ENCODE measurements at places on chromosomes 12 and 14.

DNA sequence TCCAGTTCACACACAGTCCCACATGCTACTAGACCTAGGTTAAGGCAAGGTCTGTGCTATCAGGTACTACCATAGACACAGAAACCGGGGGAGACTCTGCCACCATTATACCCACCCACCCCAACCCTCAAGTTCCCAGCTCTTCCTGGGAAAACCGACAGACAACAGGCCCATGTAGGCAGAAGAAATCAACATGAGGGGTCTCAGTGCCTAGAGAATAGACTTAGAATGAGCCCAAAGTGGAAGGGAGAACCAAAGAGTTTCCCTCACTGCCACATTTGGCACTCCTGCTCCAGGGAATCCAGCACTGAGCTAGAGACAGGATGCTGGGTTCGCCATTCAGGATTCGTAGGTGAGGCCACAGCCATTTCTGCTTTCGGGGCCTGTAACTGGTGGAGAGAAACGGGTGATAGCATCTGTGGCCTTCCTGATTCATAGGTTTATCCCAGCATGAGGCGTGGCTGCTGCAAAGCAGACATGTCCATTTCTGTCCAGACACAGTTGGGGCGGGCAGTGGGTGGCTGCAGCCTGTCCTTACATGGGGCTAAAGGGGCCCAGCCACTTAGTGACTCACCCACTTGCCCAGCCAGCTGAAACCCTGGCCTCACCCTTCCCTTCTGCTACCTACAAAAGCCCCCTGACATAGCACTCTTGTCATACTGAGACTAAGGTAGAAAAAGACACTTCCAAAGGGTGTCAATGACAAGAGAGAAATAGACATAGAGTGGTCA lies 69.4 kb downstream of the IRF2BPL start:
- DNase-seq, result no peak

DNA sequence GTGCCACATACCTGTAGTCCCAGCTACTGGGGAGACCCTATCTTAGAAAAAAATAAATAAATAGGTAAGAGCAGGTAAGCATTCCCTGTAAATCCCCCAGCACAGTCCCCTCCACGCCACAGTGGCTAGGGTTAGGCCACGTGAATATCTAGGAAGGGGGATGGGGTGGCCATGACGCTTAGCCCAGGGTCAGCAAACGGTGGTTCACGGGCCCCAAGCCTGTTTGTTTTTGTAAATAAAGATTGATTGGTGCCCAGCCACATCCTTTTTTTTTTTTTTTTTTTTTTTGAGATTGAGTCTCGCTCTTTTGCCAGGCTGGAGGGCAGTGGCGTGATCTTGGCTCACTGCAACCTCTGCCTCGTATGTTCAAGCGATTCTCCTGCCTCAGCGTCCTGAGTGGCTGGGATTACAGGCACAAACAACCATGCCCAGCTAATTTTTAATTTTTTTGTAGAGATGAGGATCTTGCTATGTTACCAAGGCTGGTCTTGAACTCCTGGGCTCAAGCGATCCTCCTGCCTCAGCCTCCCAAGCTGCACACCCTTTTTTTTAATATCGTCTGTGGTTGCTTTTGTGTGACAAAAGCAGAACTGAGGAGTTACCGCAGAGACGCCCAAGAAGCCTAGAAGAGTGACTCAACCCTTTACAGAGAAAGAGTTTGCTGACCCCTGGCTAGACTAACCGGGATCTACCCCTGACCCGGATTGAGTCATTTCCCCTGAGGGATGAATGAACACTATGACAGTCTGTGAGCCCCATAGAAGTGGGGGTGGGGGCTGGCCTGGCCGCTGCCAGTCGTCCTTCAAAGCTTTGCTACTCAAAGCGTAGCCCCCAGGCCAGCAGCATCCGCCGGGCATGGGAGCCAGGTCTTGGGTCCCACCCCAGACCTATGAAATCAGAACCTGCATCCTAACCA lies 113.7 kb upstream of the NCOR2 start:
- DNase-seq, result peak; percentile 90

GRCh38 chr12:46669720-46670119 lies 156.1 kb downstream of the SLC38A4 start:
- no peak for DNase-seq

GRCh38 chr12:3432176-3432742 lies 58.7 kb upstream of the PRMT8 start:
- no peak for DNase-seq

- DNase-seq, result no peak
These were observed 87.7 kb upstream of the FOXG1 start for GRCh38 chr14:28678887-28679286.

DNA sequence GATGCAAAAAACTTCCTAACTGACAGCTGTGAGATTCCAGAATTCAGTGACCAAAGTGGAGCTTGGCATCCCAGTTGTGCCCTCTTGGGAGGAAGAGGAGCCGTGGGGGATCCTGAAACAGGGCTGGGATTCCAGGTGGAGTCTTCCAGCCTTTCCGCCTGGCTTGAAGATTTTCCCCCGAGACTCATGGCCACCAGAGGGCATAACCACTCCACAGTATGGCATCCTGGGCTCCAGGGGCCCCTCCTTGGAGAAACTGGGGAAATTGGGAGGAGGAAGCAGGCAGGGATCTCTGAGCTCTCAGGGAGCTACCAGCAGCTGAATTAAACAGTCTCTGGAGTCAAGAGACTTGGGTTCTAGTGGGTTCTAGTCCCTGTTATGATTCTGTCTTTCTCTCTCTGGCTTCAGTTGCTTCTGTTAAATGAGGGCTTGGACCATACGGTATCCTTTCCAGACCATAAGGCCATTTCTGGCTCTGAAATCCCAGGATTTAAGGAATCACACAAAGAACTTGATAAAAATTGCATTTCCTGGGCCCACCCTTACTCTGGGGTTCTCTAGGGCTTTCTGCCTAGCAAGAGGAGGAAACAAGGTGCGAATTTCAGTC lies 2.6 kb upstream of the TAMALIN start:
- DNase-seq, result no peak

DNA sequence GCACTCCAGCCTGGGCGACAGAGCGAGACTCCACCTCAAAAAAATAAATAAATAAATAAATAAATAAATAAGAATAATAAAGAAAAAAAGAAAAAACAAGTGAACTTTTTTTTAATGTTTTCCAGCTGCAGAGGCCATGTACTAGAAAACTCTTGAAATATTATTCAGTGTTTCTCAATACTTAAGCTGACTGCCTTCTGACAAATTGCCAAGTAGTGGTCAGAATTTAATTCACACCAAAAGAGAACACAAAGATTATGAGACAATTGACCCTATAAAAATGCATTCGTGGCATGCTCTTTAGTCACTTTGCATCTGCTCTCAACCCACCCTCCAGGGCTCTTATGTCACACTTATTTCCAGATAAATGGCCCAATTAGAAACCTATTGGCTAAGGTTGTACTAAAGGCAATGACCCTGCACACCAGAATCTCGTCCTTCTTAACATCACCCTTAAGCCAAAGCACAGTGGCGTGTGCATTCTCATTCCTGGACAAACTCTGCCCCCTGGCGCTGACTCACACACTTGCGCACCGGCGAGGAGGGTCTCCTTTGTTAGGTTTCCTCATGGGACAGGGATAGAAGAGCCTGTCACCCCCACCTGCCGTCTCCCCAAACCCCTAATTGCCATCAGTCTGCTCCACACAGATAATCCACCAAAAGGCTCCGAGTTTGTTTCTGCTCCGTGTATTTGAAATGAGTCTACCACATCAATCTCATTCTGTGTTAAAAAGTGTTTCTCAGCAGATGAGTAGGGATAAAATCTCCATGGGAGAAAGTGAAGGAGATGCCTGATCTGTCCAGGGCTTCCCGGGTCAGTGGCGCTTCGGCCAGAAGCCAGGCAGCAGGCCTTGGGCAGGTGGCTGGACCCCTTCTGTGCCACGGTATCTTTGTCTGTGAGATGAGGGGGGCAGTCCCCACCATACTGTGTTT lies 73.1 kb upstream of the CEP83 start:
- peak; percentile 63 for DNase-seq

- DNase-seq, result no peak
These were observed 25.5 kb downstream of the ATF7IP start for GRCh38 chr12:14390870-14391530.

DNA sequence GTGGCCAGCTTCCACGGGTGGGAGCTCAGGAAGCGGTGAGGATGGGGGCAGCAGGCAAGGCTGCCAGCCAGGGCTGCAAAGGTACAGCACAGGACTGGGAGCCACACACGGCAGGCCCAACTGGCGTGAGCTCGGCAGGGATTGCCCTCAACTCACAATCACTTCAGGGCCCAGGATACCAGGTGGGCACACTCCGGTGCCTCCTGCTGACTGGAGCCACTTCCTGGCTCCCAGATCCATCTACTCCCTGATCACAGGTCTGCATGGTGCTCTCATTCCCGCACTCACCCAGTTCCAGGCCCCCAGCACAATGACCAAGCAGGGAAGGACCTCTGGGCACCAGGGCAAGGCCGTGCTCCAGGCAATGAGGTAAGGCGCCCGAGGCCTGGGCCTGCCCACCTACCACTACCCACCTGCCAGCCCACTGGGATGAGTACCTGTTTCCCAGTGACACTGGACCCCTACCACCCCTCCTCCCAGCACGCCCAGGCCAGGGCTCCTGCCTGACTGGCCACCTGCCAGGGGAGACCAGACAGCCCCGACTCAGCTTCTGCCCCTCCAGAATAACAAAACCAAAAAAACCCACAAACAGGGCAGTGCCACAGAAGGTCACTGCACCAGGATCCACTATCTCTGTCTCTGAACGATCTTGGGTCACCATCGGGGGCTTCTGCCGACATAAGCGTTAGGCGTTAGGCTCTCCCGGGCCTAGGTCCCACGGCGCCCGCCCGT lies 1.8 kb downstream of the JAG2 start:
- no peak for DNase-seq

GRCh38 chr12:233615-233968 lies 19.6 kb upstream of the SLC6A12 start:
- DNase-seq, result no peak

DNA sequence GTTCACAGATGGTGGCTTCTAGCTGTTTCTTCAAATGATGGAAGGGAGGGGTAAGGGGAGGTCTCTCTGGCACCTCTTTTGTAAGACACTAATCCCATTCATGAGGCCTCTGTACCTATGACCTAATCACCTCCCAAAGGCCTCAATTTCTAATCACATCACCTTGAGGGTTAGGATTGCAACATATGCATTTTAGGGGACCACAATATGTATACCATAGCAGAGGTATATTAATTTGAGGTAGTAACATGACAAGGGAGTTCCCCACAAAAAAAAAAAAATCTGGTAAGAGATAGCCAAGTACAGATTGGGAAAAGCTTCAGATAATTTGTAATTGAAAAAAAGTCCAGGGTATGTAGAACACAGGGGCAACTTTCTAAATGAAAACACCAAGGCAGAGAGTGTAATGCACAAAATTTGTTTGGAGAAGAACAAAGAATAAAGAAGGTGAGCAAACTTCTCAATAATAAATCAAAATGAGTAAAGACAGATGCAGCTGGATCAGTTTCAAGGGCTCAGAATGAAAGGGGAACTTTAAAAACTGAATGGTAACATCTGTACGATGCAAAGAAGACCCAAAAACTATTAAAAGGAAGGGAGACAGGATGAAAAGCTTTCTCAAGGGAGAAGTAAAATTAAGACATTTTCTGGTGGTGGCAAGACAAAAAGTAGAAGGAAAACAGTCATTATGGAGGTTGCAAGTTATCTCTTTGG lies 125.5 kb upstream of the DCN start:
- DNase-seq, result no peak

DNA sequence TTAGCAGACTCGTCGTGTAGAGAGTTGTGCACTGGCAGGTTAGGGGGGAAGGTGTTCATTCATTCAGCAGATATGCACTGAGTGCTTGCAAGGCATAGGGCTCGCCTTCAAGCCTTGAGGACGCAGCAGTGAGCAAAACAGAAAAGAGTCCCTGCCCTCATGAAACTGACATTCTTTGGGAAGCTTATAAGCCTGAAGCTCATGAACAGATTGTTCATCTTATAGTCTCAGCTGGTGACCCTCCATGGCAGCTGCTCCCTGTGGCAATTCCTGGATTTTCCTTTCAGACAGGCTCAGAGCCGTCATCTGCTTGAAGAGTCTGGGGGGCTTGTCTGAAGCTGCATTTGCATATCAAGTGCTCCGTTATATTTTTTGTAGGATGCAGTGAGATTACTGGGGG lies 148.4 kb downstream of the PRKCH start:
- no peak for DNase-seq

GRCh38 chr14:68650404-68650994 lies 142.4 kb downstream of the ZFP36L1 start:
- DNase-seq, result no peak

GRCh38 chr12:95141310-95141709 lies 67.9 kb upstream of the NR2C1 start:
- no peak for DNase-seq

DNA sequence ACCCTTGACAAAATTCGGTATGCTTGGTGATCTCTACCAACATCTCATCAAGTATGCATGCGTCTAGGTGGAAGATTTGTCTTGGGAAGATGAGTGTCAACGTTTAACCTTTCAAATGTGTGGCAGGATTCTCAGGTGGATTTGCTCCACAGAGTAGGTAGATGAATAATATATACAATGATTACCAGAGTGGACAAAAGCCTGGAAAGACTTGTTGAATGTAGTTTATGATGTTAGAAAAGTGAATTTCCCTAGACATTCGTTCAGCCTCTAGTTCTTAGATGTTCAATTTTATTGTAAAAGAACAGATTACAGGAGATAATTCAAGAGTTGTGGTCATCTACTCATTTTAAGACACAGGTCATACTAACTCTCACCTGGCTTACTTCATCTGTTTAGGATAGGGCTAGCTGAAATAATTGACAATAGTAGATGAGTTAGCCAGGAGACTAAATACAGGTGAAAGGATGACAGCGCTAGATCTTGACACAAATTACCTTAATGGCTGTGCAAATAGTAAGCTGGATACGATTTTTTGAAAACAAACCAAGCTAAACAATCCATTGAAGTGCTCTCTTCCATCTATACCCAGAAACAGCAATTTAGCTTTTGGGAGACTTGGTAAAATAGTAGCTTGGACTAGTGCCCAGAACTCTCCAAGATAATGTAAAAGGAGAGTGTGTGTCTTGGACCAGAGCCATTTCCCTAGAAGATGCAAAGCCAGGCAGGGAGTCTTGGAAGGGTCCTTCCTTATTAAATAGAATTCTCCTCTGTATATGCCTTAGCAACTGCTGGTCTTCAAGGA lies 168.0 kb downstream of the DACT1 start:
- no peak for DNase-seq

DNA sequence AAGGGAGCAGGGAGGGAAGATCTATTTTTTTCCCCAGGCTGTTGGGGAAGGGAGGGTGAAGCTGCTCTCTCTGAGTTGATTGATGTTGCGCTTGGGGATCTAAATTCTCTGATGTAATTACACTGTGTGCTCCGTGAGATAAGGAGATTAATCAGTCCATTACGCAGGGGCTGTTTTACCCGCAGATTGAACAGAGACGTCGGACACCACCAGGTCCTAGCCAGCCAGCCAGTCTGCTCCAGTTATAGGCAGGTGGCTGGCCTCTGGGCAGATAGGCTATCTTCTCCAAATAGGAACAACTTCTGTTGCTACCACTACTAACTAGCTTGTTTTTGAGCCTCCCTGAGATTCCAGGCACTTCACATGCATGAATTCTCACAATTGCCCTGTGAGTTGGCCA lies 91.1 kb downstream of the SRRM4 start:
- DNase-seq, result no peak

DNA sequence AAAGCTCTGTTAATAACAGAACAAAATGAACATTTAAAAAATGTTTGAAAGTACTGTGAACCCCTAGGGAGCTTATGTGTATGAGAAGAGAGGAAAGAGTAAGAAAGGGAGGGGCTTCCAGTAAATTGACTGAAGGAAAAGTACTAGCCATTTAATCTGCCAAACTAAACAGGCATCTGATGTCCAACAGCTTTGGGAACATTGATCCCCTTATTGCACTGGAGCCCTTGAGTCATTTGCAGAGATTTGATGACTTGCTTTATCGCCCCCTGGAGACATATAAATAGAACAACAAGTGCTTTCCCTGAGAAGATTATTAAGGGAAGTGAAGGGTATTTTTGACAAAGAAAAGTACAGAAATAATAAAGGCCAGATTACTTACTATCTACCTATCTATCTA lies 319.3 kb upstream of the NOVA1 start:
- peak; percentile 6 for DNase-seq
